Fibroblast of the conjunctiva (primary cell): ENCODE measurements at places on chromosomes 5 and 9.

DNA sequence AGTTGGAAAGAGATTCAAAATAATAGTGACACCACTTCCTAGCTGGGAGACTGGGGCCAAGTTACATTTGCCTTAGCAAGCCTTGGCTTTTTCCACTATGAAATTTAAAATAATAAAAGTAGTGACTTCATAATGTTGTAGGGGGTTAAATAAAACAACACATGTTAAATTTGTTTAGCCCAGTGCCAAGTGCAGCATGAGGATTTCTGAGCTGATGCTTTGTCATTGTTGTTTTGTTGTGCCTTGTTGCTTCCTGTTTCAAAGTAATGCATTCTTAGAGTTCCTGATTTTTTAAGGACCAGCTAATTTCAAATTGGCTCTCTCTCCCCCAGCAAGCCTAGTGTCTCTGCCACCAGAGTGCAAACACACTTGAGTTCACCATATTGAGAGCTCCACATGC, 270.7 kb upstream of the PAPPA start:
- DNase-seq: no peak

GRCh38 chr5:108521841-108522506, 140.1 kb upstream of the FBXL17 start:
- peak; percentile 50 for DNase-seq

GRCh38 chr9:89751079-89751825, 146.4 kb downstream of the GADD45G start:
- DNase-seq: no peak

- no peak for DNase-seq
Observed at GRCh38 chr9:28092981-28093936, 520.0 kb upstream of the C9orf72 start.

DNA sequence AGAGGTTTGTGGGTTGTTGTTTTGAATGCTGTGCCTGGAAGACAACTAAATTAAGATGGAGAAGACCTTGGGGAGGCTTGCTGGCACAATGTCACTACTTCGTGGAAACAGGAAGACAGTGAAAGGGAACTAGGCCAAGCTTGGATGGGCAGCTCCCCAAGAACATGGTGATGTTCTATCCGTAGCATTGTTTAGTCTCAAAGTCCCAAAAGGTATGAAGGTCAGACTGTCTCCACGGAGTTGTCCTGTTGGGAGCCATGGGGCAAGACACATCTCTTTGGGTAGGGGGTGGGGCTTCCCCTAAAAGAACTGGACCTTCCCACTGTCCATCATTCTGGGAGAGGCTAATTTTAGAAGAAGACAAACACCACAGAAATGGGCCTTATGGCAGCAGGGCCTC, 140.5 kb downstream of the ENTREP1 start:
- DNase-seq: no peak
